ENCODE measurements at places on chromosomes 3 and 15. TPM values are rescaled to one million over a fixed set of nuclear protein-coding genes. Genes with fewer than 3 reads are reported as not detected.
A peak's percentile ranks its signal among the peaks of the same experiment; 100 is the strongest.

GRCh38 chr15:26070095-26070532 is 207.0 kb upstream of the ATP10A start:
- no peaks in the 10 kb centered on the region for H3K27me3 ChIP-seq
- no peaks in the 10 kb centered on the region for H3K4me1 ChIP-seq
- no peak overlapping the region for H3K4me3 ChIP-seq
- DNase-seq = no peak

- no peaks in the 10 kb centered on the region for H3K27me3 ChIP-seq
- H3K27ac ChIP-seq = no peak overlapping the region
- H3K36me3 ChIP-seq = no peaks in the 10 kb centered on the region
- DNase-seq = no peak
These were observed 497.1 kb downstream of the ZIC1 start for GRCh38 chr3:147906285-147906684.

DNA sequence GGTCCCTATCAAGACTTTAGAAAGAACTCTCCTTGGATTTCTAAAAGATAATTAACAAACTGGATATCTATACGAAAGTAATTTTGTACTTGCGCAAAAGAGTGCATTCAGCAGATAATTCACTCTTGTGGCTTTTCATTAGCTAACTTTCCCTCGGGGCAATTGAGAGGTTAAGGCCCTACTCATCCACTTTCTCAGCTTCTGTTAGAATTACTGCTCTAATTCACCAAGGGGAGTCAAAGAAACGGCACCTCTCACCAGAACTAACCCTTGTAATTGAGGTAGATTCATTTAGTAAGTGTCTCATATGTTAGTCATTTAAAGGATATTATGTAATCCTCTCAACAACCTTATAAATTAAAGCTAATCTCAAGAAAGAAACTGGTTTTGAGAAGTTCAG is 22.5 kb upstream of the MB21D2 start:
- H3K4me3 ChIP-seq = no peak overlapping the region
- no peaks in the 10 kb centered on the region for H3K27me3 ChIP-seq
- no peak overlapping the region for H3K27ac ChIP-seq

DNA sequence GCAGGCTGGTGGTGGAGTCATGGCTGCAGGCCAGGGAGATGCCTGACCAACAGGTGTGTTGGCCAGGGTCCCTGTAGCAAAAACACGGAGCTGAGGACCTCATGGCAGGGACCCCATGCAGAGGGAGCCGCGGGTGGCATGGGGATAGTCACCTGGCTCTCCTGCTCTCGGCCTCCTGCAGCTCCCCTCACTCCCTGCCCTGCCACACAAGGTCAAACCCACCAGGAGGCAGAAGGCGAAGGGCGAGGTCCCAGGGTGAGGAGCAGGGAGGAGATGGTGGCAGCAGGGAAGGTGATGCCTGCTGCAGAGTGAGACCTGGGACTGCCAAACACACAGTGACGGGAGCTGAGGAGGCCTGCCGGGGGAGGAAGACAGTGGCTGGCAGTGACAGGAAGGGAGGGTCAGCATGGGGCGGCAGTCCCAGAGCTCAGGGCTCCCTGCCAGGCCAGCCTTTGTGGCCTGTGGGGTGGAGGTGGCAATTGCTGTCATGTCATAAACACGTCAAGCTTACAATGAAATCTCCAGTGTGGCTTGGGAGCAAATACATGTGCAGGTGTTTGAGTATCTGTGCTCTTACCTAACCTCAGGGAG is 144.3 kb downstream of the TJP1 start:
- H3K4me3 ChIP-seq = no peak overlapping the region
- H3K36me3 ChIP-seq = no peaks in the 10 kb centered on the region
- no peak for DNase-seq
- no peak overlapping the region for H3K27ac ChIP-seq

DNA sequence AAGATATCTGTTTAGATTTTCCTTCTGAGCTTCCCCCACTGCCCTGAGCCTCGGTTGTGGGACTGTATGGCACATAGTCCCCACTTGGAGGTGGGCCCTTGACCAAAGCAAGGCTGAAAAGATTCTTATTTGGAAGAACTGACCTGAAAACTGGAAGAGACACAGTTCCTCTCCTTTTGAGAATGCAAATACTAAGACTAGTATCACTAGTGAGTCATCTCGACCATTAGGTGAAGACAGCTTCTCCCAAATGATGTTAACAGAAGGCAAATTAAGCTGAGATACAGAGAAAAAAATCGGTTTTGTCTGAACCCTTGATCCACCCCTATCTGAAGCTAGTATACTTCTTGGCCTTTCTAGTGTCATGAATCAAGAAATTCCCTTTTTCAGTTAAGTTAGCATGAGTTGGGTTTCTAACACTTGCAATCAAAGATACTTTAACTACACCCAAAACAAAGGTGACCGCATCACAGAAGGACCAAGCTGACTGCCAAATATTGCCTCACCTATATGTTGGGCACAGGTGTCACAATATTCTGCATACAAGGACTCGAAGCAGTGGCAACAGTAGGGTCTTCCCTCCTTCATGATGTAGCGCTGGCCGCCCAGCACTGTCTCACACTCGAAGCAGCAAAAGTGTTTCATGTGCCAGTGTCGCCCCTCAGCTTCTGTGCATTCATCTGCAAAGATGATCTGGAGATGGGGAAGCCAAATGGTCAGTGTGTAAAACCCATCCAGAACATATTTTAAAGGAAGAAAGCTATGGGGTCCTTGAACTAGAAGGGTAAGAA is 72.4 kb downstream of the PRICKLE2 start:
- no peak for DNase-seq
- H3K4me3 ChIP-seq = no peak overlapping the region
- peaks cover 5% of the 10 kb centered on the region for H3K36me3 ChIP-seq
- no peaks in the 10 kb centered on the region for H3K27me3 ChIP-seq

- H3K27ac ChIP-seq = no peak overlapping the region
- peak; percentile 71 for DNase-seq
- no peaks in the 10 kb centered on the region for H3K36me3 ChIP-seq
- H3K4me1 ChIP-seq = peaks cover 8% of the 10 kb centered on the region
- H3K4me3 ChIP-seq = no peak overlapping the region
These were observed 5.8 kb upstream of the TOPAZ1 start for GRCh38 chr3:44235604-44236484.

DNA sequence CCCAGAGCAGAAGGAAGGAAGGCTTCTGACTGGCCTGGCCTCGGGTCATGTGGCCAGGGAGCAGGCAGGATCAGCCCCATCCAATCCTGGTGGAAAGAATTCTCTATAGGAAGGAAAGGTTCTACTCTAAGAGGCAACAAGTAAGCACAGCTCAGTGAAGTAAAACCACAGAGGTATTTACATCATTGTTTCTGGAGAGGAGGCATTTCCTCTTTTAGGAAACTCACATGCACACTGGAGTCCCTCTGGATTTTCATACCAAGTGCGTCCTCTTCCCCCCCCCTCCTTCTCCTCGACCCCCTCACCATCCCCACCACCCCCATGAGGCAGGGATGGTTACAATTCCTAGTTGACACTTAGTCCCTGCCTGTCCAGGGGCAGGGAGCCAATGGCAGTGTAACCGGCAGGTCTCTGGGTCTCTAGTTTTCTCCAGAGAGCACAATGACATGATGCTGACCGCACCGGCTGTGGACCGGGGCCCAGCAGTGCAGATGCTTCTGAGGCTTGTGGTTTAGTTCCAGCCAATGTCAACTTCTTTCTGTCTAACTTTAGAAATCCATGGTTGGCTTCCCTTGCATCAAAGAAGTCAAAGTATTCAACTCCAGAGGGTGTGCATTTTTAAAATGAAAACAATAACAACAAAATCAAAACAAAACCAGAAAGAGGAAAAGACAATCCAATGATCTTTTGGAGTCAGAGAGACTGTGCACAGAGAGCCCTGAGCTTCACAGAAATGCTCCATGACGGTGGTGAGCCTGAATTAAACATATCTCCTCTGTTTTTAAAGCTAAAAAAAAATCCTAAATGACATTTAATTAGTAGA is 230.3 kb upstream of the TLE3 start:
- no peak overlapping the region for H3K4me3 ChIP-seq
- peak; percentile 23 for DNase-seq
- peaks cover 34% of the 10 kb centered on the region for H3K4me1 ChIP-seq
- no peaks in the 10 kb centered on the region for H3K27me3 ChIP-seq
- H3K27ac ChIP-seq = peak overlapping the region; percentile 27
- no peaks in the 10 kb centered on the region for H3K36me3 ChIP-seq

DNA sequence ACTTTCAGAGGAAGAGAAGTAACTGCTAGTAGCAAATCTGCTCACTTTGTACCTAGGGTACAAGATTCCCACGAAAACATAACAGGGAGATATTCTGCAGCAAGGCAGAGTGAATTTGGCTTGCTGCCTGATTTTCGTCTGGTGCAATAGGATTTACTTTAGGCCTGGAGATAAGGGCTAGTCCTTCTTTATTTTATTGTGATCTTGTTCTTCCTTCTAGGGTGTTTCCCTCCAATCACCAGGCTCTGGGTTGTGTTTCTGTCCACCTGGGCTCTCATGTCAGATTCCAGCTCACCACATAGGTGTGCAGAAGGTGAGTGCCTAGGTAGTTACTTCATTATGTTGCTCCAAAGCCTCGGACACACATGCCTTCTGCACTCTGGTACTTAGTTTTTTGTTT is 211.8 kb upstream of the RGMA start:
- no peak for DNase-seq
- H3K4me1 ChIP-seq = no peaks in the 10 kb centered on the region
- no peaks in the 10 kb centered on the region for H3K27me3 ChIP-seq
- no peak overlapping the region for H3K27ac ChIP-seq
- H3K36me3 ChIP-seq = no peaks in the 10 kb centered on the region

GRCh38 chr3:12193485-12194165 is 34.9 kb upstream of the TIMP4 start:
- H3K27me3 ChIP-seq = no peaks in the 10 kb centered on the region
- H3K4me3 ChIP-seq = no peak overlapping the region
- no peaks in the 10 kb centered on the region for H3K36me3 ChIP-seq
- peaks cover 36% of the 10 kb centered on the region for H3K4me1 ChIP-seq
- H3K27ac ChIP-seq = peak overlapping the region; percentile 26
- DNase-seq = no peak

DNA sequence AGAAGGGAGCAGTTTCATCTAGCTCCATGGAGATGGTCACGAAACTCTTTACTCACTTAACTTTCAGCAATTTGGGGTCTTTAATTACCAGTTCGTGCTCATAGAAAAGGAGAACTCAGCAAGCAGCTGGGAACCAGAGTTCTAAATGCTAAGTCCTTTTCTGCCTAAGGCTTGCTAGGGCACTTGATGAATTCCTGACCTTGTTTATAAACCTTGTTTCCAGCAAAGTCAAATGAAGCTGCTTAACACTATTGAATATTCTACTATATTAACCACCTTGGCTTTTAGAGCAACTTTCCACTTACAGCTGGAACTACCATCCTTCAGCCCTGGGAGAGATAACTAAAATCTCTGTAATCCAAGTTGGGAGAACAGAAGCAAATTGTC is 79.5 kb upstream of the TSC22D2 start:
- H3K4me1 ChIP-seq = peaks cover 16% of the 10 kb centered on the region
- peak overlapping the region; percentile 63 for H3K27ac ChIP-seq
- no peaks in the 10 kb centered on the region for H3K27me3 ChIP-seq
- no peak overlapping the region for H3K4me3 ChIP-seq
- no peaks in the 10 kb centered on the region for H3K36me3 ChIP-seq

GRCh38 chr3:4826237-4827100 is 152.8 kb upstream of the BHLHE40 start:
- no peaks in the 10 kb centered on the region for H3K27me3 ChIP-seq
- peak; percentile 83 for DNase-seq
- no peak overlapping the region for H3K4me3 ChIP-seq
- H3K4me1 ChIP-seq = peaks cover 71% of the 10 kb centered on the region
- peak overlapping the region; percentile 90 for H3K27ac ChIP-seq

DNA sequence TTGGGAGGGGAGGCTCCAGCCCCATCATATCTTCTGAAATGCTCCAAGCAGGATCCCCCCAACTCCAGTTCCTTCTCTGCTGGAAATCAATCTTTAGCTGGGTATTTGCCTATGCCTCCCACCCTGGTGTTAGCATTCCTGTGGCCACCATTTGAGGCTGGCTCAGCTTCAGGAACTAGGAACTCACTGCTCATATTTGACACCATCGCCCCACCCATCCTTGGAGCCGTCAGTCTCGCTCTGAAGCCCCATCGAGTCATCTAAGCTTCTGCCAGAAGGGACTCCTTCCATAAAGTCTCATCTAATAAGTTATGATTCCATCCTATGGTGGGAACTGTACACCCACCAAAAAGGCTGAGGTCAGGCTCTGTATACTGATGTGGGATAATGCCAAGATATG is 26.4 kb downstream of the PRKCD start:
- peaks cover 75% of the 10 kb centered on the region for H3K36me3 ChIP-seq
- H3K4me3 ChIP-seq = no peak overlapping the region
- H3K27me3 ChIP-seq = no peaks in the 10 kb centered on the region
- H3K4me1 ChIP-seq = peaks cover 7% of the 10 kb centered on the region
- H3K27ac ChIP-seq = no peak overlapping the region

RAD54L2 gene
- 20.6 TPM for total RNA-seq

Data from thyroid gland (tissue), 4 donors.